ENCODE measurements at places on chromosomes 6 and 20. TPM values are rescaled to one million over a fixed set of nuclear protein-coding genes. Genes with fewer than 3 reads are reported as not detected.

DNA sequence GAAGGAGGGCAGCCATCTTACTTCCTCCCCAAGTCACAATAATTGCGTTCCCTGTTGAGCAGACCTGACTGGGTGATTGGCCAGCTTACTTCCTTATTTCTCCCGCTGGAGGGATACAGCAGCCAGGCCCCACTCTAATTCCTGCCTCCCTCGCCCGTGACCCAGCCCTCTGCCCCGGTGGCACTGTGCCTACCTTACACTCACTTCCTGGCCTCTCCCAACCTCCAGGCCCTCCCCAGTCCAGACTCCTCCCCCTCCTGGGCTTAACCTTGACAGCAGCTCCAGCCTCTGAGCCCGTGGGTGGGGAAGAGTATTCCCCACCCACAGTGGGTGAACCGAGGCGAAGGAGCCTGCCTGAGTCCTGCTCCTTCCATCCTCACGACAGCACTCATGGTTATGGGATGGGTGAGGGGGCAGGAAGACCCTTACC lies 3.0 kb downstream of the BAK1 start:
- DNase-seq: no peak

- DNase-seq: no peak
Observed at GRCh38 chr6:10409731-10410206, 5.1 kb downstream of the TFAP2A start.

DNA sequence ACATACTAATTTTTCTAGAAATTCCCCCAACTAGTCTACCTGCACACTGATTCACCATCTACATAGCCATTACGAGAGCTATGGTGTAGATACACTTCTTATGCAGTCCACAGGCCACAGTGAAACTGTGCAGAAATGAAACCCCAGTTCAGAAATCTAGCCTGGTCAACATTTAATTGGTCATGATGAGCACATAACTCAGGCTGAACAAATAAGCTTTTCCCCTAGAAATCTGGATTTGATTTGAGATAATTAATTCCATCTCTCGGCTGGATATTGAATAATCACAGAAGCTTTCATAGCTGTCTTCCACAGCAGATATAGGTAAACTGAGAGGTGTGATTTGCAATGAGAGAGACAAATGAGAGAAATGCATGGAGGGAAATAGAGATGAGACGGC lies 22.6 kb upstream of the TINAG start:
- DNase-seq: no peak

The HCRTR2 gene
- not detected for total RNA-seq

DNA sequence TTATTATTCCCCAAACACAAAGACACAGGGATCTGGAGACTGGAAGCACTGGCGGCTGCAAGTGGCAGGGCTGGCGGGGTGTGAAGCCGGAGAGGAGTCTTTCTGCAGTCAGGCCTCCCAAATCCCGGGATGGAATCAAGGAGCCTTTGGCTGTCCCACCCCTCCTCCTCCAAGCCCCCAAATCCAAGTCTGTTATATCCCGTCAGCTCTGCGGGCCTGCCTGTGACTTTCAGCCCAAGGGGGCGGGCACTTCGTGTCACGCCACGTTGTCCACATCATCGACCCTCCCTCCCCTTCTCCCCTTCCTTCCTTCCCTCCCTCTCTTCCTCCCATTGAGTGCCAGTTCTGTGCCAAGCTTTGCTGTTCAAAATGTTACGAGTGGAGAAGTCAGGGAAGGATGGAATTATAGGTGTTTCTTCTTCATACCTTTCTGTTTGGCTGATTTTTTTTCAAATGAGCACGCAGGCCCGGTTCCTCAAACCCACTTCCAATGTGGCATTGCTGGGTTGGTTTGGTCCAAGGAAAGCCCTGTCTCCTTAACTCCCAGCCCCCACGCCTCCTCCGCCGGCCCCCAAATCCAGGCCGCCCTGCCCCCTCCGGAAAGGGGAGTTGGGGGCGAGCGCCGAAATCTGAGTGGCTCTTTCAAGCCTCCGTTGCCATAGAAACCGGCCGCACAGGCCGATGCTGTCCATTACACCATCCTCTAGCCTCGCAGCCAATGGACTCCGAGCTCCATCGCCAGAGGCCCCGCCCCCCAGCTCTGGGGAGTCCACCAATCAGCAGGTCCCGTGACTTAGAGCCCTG lies 12.7 kb downstream of the ZCCHC3 start:
- peak; percentile 100 for DNase-seq

The PI3 gene
- total RNA-seq: 8.7 TPM

The TNFAIP3 gene
- total RNA-seq: 52.6 TPM

GRCh38 chr6:25222006-25222678 lies 57.0 kb upstream of the CARMIL1 start:
- DNase-seq: no peak

DNA sequence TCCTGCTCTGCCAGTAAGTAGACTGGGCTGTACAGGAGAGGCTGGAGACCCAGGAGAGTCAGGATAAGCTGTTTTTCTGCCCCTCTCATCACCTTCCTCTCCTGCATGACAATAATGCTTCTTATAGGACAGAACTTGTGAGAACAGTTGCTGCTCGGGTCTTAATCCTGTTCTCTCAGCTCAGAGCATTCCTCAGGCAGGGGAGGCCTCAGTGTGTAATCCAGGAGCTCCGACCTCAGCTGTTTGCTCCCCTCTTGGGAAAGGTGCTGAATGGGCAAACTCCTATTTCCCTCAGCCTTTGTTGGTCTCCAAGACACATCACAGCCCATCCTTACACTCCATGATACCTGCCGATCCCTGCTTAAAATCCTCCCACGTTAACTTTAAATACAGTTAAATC lies 134.9 kb upstream of the LRFN2 start:
- peak; percentile 56 for DNase-seq

The KIAA1755 gene
- total RNA-seq: 5.1 TPM

The MRPS18B gene
- total RNA-seq: 62.1 TPM

The MLIP gene
- 2.4 TPM for total RNA-seq

GRCh38 chr6:57108691-57109090 lies 18.7 kb downstream of the ZNF451 start:
- no peak for DNase-seq

DNA sequence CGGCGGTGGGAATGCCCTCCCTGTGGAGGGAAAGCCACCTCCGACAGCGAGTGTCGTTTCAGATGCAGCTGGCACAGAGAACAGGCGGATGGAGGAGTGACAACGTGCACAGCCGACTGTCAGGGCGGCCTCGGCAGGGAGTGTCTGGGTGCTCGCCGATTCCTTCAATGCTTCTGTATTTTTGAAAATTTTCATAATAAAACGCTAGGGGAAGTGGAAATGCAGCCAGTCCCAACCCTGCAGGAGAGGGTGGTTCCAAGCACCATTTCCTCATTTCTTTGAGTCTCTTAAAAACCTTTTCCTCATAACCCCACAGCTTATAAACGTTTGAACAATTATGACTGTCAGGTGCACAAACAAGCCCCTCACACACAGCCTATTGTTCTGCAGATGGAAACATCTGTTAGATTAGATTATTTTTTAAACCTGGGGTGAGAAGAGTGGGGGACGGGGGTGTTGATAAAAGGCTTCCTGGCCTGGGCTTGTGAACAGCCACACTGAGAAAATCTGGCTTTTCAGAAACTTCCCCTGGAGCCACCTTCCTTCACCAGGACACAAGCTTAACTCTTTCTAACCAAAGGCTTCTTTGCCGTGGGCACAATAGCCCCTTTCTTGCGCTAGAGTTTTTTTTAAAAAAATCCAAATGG lies 228.9 kb downstream of the ANKRD60 start:
- DNase-seq: no peak

DNA sequence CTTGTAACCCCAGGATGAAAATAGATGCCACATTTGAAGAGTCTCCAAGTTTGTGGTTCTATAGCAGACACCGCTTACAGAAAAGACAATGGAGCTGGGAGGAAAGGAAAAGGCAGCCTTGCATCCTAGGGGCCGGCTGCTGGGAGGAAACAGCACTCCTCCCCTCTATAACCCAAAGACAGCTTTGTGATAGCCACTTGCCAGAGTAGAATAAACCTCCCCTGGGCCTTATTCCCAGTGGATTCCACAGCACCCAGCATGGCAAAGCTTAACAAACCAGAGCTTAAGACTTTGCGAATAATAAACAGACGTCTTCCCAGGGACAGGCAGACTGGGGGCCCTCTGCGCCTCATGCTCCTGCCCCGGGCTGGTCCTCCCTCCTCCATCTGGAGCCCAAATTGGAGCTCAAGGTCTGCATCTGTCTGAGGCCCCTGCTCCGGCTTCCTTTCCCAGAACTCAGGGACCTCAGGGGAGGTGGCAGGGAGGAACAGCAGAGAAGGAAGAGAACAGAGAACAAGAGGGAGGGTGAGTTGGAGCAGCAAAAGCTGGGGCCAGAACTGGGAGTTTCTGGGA lies 8.8 kb upstream of the TAF8 start:
- no peak for DNase-seq

The ARHGAP18 gene
- 39.8 TPM for total RNA-seq
